ENCODE measurements at places on chromosomes 3 and 15.

GRCh38 chr3:105730801-105731354, 137.9 kb downstream of the CBLB start:
- no peak for DNase-seq

DNA sequence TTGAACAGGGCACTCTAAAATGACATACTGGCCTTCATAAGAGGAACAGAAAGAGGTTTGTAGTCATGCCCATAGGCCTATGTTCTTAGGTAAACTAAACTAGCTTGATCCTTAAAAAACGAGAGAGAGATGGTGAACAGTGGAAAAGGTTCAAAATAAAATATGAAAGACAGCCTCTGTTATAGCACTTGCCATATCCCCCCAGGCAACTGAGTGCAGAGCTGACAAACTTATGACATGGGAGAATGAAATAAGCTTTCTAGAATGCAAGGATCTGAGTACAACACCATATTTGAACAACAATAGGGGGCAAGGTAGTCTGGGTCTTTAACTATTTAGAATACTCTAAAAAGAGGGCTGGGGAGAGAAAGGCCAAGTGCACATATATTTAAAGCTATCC, 700.6 kb upstream of the CFAP20DC start:
- DNase-seq, result no peak

DNA sequence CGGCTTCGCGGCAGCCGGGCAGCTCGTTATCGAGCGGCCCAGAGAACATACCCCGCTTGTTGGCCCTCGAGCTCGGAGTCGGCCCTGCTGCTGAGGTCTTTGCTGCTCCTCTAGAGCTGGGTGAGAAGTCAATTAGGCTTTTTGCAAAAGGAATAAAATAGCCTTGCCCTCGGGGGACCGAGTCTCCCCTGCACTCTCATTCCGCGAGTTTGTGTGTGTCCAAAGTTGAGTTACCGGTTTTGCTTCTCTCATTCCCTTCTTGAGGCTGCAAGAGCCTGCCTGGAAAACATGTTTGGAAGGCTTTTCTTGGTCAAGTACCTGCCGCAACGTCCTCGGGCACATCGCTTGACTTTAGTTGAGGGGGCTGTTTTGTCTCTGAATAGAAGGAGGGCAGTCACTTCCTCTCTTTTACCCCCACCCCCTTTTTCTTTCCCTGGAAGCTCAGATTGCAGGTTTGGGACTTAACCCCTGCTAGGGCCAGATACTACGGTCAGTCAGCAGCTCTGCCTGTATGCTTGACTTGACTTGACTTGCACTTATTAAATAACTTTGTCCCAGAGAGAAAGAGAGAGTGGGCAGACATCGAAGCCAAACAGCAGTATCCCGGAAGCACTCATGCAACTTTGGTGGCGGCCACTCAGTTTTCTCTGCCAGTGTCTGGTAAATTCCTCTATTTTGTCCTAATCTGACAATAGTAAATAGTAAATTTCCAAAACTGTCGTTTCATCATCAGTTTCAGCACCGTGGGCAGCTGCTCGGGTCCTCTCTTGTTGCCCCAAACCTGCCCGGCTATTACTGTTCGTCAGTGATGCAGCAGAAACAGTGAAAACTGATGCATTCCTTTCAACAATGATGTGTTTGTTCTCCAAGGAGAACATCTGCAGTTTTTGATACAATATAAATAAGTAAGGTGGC, 609 bp downstream of the RNF13 start:
- no peak for DNase-seq

DNA sequence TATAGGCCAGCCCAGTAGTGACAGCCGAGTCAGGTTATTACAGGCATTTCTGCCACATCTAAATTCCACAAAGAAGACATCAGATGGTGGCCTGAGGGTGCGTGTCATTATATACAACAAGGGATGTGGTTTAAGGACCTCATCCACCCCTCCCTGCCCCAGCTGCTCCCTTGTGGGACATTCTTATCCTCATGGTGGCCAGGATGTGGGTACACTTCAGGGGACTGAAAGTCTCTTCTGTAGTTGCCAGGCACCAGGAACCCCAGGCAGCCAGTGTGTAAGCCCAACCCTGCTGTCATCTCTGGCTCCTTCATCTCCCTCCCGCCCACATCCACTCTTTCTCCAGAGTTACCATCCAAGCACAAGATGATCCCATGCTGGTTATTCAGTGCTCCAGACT, 224.9 kb upstream of the TOPAZ1 start:
- DNase-seq, result no peak

DNA sequence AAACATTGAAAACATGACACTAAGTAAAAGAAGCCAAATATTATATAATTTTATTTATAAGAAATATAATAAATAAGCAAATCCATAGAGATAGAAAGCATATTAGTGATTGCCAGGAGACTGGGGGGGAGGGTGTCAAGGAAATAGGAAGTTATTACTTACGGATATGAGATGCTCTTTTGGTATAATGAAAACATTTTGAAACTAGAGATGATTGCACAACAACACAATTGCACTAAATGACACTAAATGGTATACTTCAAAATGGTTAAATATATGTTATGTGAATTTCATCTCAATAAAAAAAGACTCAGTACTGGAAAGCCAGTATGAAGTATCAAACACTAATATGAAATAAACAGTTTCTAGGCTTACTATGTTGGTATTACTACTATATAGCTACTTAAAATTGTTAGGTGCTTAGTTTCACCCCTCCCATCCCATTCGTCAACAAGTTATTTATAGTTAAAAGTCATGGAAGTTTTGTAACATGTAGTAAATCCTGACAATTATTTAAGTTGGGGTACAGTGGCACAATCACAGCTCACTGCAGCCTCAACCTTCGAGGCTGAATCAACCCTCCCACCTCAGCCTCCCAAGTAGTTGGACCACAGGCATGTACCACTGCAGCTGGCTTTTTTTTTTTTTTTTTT, 43.7 kb downstream of the STAG1 start:
- no peak for DNase-seq

- no peak for DNase-seq
These were observed 4.7 kb downstream of the ZBTB47 start for GRCh38 chr3:42658091-42658770.

DNA sequence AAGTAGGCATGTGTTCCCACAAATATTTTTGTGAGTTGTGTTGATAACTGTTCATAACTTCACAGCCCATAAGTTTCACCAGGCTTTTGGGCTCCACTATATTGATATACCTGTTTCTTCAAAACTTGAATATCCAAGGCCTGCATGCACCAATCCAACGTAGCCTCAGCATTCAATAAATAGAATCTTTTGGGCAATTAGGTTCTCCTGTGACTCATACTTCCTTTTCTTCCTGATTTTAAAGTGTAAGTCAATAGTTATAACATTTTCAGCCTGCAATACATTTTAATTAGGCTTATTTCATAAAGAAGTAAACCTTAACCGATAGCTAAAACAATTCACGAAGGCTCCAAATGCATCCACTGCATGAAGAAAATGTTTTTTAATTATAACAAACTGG, 97.8 kb upstream of the SPRED1 start:
- DNase-seq, result no peak

- no peak for DNase-seq
These were observed 16.2 kb upstream of the XIRP1 start for GRCh38 chr3:39208463-39209055.

DNA sequence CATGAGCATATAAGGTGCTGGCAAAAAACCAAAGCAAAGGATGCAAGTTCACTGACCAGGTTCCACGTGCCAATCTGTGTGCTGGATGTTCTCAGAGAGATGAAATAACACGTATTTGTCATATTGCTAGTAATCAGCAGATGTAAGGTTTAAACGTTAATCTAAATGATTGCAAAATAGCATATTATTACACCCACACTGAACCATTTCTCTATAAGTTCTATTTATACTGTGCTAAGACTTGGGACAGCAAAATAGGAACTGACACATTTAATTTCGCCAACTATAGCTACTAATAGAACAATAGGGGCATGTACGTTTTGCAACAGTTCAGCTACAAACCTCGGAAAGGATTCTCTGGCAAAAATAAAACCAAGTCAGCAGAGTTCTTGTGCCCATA, 350.3 kb upstream of the ZNF385D start:
- DNase-seq, result no peak

- DNase-seq, result peak; percentile 33
These were observed 50.8 kb upstream of the RPL32 start for GRCh38 chr3:12891985-12892839.

- no peak for DNase-seq
These were observed 17.5 kb downstream of the LSG1 start for GRCh38 chr3:194654443-194654842.

DNA sequence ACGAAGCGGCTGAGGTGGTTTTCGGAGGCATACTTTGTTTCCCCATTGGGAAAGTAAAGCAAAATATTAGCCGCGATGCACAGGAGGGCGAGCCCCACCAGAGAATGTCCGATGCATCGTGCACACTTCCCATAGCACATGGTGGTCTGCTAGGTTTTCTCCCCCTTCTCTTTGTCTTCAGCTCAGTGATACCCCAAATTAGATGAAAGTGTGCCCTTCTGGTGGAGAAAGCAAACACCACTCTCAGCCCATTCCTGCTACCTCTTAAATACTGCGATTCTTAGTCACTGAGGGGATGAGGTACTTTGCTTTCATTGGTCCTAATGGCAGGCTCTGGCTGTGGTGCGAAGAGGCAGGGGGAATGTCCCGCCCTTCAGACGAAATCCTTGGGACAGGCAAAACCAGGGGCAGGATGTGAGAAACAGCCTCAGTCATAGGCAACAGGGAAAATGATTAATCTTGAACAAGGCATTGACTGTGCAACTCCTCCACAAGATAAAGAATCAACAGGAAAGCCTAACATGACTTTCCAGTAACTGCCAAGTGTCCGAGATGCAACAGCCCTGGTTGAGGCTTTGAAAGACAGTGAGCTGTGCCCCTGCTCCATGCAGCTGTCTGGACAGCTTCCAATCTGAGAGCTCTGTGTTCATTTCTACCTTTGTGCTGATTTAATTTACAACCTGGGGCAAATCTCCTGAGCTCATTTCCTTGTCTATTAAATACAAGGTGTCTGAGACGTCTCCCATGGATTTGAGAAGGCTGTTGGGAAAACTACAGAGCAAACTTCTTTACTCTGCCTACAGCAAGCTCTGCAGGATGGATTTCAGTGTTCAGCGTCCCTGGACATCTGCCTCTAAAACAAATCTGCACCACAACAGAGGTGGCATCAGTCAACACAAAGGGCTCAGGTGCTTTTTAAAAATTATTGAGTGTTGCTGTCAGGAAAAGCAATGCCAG, at the start of gene TM4SF1:
TSS of gene TM4SF1 (minus strand) at position 242 of the 957 bp plus-strand sequence. CDS start at position 140, 102 bp downstream.
- no peak for DNase-seq

DNA sequence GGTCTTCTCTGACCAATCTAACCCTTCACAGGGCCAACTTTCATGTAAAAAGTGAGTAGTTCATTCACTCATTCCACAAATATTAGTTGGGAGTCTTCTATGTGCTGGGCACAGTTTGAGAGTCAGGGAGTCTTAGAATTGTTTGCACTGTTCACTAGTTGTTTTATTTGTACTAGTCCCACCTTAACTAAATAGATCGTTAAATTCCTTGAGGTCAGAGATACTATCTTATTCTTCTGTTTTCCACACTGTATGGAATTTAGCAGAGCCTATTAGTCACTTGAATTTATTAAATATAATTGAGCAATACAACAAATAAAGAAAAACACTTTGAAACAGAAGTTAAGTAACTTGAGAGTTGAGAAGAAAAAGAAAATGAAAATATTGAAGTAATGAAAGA, 40.8 kb upstream of the SPTSSB start:
- no peak for DNase-seq

DNA sequence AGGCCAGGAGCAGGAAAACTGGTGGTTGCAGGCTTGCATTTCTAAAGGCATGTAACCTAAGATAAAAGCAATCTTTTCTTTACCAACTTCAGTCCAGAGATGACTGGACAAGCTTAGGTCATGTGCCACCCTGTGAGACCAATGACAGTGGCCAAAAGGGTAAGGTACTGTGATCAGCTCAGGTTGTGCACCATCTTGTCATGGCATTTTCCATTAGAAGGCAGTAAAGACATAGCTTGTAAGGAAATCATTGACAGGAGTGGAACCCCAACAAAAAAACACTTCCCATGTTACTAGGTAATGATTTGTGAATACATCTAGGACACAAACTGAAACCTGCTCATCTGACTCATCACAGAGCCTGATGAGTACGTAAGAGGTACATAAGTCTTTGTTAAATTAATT, 35.2 kb downstream of the SSR3 start:
- DNase-seq, result no peak

GRCh38 chr15:43541785-43542184, 24.4 kb downstream of the MAP1A start:
- DNase-seq, result no peak

DNA sequence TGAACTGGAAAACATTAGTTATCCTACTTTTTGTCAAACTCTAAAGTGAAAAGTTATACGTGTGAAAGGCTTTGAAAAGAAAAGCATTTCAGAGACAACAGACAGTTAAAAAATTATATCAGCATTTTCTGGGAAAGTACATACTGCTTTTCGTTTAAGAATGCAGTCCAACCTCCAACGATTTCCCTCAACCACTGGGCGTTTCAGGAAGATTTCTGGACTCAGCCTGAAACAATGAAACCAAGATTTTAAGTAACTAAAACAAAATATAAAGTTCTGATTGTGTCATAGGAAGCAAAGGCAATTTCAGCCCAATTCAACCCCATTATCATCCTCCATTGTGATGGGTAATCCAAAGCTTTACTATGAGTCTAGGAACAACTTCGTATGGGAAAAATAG, 110.7 kb downstream of the PLD1 start:
- no peak for DNase-seq

- no peak for DNase-seq
These were observed 84.8 kb downstream of the IGF1R start for GRCh38 chr15:98733098-98733497.

GRCh38 chr3:72274493-72275330, 489.8 kb upstream of the PROK2 start:
- no peak for DNase-seq

GRCh38 chr3:156705761-156706616, 31.6 kb downstream of the TIPARP start:
- no peak for DNase-seq

DNA sequence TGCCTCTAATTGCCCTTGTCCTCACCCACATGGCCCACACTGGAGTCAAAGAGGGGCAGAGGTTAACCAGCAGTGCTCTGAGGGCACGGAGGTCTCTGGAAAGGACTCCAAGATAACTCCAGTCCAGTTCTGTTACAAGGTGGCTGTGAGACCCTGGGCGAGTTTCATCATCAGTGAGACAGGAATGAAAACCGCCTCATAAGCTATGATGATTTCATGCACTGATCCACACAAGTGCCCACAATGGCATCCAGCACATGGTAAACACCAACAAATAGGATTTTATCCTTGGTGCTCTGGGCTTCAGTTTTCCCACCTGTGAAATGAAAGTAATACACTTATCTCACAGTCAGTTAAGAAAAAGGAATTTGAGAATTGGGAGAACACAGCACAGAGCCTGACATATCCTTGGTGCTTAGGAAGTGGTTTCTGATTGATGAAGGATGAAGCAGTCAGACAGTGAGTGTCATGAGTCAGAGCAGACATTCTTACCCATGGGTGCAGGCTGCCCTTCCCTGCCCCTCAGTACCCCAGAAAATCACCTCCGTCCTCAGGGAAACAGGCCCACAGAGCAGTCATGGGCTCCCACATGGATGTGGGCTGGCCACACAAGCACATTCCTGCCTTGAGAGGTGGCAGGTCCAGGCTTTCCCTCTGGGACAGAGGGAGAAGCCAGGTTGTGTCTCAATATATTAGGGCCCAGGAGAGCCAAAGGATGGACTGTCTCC, 48.4 kb downstream of the DAPK2 start:
- no peak for DNase-seq

- no peak for DNase-seq
These were observed 330.3 kb downstream of the SHQ1 start for GRCh38 chr3:72517921-72518424.

GRCh38 chr3:16896820-16897219, 12.1 kb downstream of the PLCL2 start:
- no peak for DNase-seq

GRCh38 chr3:20401253-20401652, 215.2 kb upstream of the SGO1 start:
- no peak for DNase-seq
